Panc1 (cell line): ENCODE measurements at places on chromosomes 12 and 14. TPM values are rescaled to one million over a fixed set of nuclear protein-coding genes. Genes with fewer than 3 reads are reported as not detected.

DNA sequence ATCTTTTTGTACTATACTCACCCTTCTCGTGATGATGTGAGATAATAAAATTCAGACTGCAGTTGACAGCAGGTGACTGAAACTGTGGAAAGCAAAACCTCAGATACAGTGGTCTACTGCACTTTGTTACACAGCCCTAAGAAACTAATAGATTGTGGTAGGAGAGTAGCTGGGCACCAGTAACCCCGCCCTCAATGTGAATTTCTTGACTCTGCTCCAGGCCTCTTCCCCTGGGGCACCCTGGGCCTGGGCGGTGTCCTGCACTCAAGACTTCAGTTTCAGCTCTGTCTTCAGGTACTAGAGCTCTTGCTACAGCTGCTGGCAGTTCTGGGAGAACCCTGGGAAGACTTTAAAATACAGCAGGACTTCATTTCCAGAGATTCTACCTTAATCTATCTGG is 197.6 kb upstream of the AVPR1A start:
- 0 out of 2 replicates have a peak, but pooled peaks cover 2% of the 10 kb centered on the region for H3K27me3 ChIP-seq
- no peak overlapping the region for H3K4me3 ChIP-seq
- no peak overlapping the region for H3K27ac ChIP-seq
- DNase-seq, result no peak
- no peaks in the 10 kb centered on the region for H3K4me1 ChIP-seq
- no peaks in the 10 kb centered on the region for H3K36me3 ChIP-seq

DNA sequence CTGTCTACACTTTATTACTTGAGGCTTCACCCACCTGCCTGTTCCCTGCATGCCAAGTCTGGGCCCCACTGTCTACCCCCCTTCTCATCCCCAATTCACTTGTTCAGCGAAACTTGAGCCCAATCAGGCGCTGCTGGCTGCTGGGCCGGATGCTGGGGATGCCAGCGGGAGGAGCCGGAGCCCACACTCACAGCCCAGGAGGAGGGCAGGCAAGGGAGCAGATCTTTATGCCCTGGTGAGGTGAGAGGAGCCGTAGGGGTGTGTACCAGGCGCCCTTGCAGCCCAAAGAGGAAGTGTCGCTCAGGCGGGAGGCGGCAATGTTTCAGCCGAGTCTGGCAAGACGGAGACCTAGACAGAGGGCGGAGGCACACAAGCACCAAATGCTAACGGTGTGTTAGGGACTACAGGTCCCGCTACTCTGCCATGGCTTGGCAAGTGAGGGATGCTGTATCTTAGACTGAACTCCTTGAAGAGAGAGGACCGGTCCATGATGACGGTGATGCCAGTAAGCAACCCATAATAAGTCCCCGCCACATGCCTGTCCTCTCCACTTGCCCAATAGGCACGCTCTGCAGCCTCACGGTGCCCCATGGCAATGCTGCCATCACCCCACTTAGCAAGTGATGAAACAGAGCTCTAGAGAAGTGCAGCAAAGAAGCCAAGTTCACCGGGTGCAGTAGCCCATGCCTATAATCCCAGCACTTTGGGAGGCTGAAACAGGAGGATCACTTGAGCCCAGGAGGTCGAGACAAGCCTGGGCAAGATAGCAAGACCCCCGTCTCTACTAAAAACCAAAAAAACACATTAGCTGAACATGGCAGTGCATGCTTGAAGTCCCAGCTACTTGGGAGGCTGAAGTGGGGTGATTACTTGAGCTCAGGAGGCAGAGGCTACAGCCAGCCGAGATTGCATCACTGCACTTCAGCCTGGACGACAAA is 41.6 kb downstream of the LRRC74A start:
- no peak overlapping the region for H3K27ac ChIP-seq
- H3K36me3 ChIP-seq, result no peaks in the 10 kb centered on the region

DNA sequence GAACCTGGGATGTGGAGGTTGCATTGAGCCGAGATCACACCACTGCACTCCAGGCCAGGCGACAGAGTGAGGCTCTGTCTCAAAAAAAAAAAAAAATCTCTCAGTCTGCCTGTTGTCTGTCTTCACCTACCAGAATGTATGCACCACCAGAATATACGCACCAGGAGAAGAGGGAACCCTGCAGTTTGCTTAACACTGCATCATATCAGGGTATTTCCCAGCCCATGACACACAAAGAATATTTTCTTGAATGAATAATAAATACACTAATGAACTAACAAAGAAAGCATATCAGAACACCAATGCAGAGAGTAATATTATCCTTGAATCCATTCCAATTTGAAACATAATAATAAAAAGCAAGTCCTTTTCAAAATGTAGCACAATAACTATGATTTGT is 44.2 kb upstream of the FOXN3 start:
- H3K27me3 ChIP-seq, result no peaks in the 10 kb centered on the region
- DNase-seq, result no peak
- H3K4me1 ChIP-seq, result no peaks in the 10 kb centered on the region
- H3K36me3 ChIP-seq, result no peaks in the 10 kb centered on the region

DNA sequence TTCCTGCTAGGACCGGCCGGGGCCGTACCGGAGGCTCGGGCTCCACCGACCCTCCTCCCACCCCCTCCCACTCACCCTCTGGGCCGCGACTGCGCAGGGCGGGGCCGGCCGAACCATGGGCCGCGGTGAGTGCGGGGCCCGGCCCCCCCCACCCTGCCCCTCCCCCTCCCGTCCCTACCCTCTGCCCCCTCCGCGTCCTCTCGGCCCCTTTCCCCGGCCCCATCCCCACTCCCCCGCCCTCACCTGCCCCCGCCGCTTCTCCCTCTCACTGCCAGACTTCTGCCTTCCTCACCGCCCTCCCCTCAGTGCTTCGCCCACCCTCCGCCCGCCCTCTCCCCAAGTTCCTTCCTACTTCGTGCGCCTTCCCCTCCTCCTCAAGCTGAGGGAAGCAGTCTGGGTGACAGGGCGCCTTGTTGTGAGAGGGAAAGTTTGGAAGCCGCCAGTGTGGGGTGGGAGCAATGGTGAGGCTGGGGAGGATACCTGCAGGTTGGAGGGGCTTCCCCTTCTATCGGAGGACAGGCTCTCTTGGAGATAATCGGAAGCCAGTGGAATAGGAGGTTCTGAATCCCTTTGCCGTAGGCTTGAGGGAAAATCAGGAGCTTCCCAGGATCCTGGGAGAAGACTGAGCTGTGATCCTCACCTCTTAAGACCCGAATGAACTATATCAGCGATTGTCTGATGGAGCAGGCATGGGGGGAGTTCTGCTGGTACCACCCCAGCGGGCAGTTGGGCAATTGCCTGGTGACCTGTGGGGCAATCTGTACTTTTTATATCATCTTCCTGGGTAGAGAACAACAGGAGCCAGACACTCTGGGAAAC is 472 bp downstream of the MBD6 start:
- H3K4me1 ChIP-seq, result peaks cover 36% of the 10 kb centered on the region
- H3K27me3 ChIP-seq, result no peaks in the 10 kb centered on the region
- peak overlapping the region; percentile 97 for H3K27ac ChIP-seq
- no peak for DNase-seq
- peak overlapping the region; percentile 86 for H3K4me3 ChIP-seq

GRCh38 chr14:92613008-92613658 is 99.6 kb downstream of the RIN3 start:
- H3K4me1 ChIP-seq, result no peaks in the 10 kb centered on the region
- H3K27me3 ChIP-seq, result no peaks in the 10 kb centered on the region
- no peak for DNase-seq
- no peaks in the 10 kb centered on the region for H3K36me3 ChIP-seq
- no peak overlapping the region for H3K4me3 ChIP-seq

GRCh38 chr14:73014105-73014504 is 12.8 kb downstream of the ZFYVE1 start:
- no peak overlapping the region for H3K4me3 ChIP-seq
- DNase-seq, result no peak
- 0 out of 2 replicates have a peak, but pooled peaks cover 2% of the 10 kb centered on the region for H3K4me1 ChIP-seq
- no peaks in the 10 kb centered on the region for H3K27me3 ChIP-seq
- H3K27ac ChIP-seq, result no peak overlapping the region

- no peak overlapping the region for H3K27ac ChIP-seq
- H3K4me3 ChIP-seq, result no peak overlapping the region
- no peak for DNase-seq
- no peaks in the 10 kb centered on the region for H3K36me3 ChIP-seq
Observed at GRCh38 chr12:123805173-123805572, 43.1 kb downstream of the DNAH10 start.

- H3K4me1 ChIP-seq, result no peaks in the 10 kb centered on the region
- H3K4me3 ChIP-seq, result no peak overlapping the region
- no peaks in the 10 kb centered on the region; the same call in 1 of the 2 replicates for H3K27me3 ChIP-seq
- no peak overlapping the region for H3K27ac ChIP-seq
- no peaks in the 10 kb centered on the region for H3K36me3 ChIP-seq
Observed at GRCh38 chr14:65864549-65864948, 452.0 kb downstream of the FUT8 start.

GRCh38 chr14:60691383-60692113 is 32.6 kb downstream of the SIX4 start:
- no peaks in the 10 kb centered on the region for H3K4me1 ChIP-seq
- no peak overlapping the region for H3K4me3 ChIP-seq
- H3K36me3 ChIP-seq, result no peaks in the 10 kb centered on the region
- no peak for DNase-seq
- H3K27me3 ChIP-seq, result no peaks in the 10 kb centered on the region
- no peak overlapping the region for H3K27ac ChIP-seq

DNA sequence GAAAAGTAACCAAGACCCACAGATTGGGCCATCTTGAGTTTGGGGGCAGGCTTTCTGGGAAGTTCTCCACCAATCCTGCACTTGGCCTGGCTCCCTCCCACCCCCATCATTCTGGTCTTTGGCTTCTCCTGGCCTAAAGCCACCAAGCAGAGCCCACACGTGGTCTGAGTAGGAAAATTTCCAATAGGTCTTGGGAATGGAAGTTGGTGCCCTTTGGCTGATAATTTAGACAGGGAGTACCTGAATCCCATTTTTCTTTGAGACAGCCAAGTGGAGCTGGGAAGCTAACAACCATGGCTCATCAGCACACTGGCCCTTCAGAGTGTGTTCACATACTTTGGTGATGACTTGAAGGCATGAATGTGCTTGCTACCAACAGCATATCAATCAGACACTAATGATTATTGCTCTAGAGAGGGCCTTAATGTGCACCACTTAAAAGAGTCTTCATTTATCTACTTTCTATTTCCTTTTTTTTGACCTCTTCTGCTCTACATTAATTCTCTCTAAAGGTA is 156.0 kb downstream of the EGLN3 start:
- H3K27me3 ChIP-seq, result no peaks in the 10 kb centered on the region; the same call in 1 of the 2 replicates
- no peak for DNase-seq
- no peak overlapping the region for H3K4me3 ChIP-seq
- no peak overlapping the region for H3K27ac ChIP-seq
- H3K36me3 ChIP-seq, result no peaks in the 10 kb centered on the region

DNA sequence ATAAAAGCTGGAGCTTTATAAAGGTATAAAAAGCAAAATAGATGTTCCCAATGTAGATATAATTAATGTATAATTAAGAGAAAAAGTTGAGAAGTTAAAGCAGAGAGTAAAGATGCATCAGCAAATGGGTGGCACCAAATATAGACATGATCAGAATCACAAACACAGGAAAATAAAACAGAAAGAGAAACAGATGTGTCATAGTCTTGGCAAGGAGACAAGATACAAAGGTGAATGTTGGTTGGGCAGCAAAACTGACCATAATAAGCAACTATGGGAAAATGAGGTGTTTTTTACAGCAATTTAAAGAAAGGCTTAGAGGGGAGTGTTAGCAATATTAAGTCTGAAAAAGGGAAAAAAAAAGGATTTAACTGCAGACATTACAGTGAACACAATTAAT is 135.4 kb upstream of the CLEC14A start:
- H3K4me3 ChIP-seq, result no peak overlapping the region
- no peaks in the 10 kb centered on the region for H3K27me3 ChIP-seq
- no peaks in the 10 kb centered on the region for H3K36me3 ChIP-seq
- H3K27ac ChIP-seq, result no peak overlapping the region
- no peaks in the 10 kb centered on the region for H3K4me1 ChIP-seq

DNA sequence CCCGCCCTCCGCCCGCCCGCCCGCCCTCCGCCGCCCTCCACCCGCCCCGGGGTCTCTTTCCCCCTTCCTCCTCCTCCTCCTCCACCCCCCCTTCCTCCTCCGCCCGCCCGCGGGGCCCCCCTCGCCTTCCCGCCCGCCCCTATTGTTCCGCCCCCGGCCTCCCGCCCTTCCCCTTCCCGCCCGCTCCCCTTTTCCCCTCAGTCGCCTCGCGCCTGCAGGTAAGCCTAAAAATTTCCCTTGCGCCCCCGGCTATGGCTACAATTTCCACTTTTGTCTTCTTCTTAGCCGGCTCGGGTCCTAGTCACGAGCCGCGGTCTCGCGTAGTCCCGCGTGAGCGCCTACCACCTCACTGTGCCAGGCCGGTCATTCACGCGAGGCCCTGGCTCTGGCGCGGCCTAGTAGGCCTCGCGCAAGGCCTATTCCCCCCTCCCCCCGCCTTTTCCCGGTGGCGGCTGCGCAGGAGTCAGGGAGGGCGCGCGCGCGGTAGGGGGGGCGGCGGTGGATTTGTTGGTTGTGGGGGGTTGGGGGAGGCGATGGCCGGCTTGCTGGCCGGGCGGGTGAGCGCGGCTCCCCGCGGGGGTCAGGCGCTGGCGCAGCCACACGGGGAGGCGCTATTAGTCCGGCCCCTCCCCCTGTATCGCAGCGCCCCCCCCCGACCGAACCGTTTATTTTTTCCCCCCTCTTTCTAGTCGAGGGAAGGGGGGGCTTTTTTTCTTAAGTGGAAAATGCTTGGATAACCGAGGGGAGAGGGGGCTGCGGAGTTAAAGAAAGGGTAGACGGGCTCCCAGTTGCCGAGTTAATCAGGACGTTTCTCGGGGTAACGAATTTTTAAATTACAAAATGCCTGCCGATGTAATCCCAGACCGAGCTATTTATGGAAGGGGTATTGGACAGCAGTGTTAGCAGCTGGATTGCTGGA is 516 bp downstream of the PCBP2 start:
- peak overlapping the region; percentile 97 for H3K4me3 ChIP-seq
- H3K27ac ChIP-seq, result peak overlapping the region; percentile 95
- no peak for DNase-seq
- peaks cover 22% of the 10 kb centered on the region for H3K4me1 ChIP-seq

GRCh38 chr12:99910342-99910741 is 74.4 kb downstream of the ANKS1B start:
- H3K4me1 ChIP-seq, result peaks cover 8% of the 10 kb centered on the region
- no peak overlapping the region for H3K27ac ChIP-seq
- DNase-seq, result no peak
- no peak overlapping the region for H3K4me3 ChIP-seq

DNA sequence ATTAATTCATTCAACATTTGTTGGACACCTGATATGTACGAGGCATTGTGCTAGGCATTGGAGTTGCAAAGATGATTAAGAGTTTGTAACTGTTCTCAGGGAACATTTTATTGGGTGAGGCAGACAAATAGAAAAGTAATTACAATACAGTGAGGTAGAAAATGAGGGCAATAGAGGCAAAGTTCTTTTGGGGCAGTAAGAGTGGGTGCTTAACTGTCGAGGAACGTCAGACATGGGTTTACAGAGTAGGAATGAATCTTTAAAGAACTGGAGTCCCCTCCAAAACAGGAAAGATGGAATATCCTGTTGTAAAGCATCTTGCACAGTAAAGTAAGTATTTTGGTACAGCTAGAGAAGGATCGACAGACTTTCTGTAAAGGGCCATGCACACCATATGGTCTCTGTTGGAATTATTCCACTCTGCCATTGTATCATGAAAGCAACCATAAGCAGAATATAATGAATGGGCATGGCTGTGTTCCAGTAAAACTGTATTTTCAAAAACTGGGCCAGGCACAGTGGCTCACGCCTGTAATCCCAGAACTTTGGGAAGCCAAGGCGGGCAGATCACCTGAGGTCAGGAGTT is 9.1 kb downstream of the CREBL2 start:
- no peaks in the 10 kb centered on the region for H3K27me3 ChIP-seq
- no peaks in the 10 kb centered on the region; the same call in 1 of the 2 replicates for H3K4me1 ChIP-seq
- DNase-seq, result no peak

The ATP5MC2 gene
- 290 TPM for total RNA-seq

The KRT72 gene
- total RNA-seq, result not detected

The MANSC1 gene
- 10.0 TPM for total RNA-seq

The SLCO1B1 gene
- not detected for total RNA-seq

The FRS2 gene
- 26.6 TPM for total RNA-seq

The C14orf39 gene
- 0.08 TPM for total RNA-seq

The LRTM2 gene
- total RNA-seq, result not detected

The ERP29 gene
- total RNA-seq, result 69.7 TPM
